ENCODE measurements at places on chromosomes 11 and 22. TPM values are rescaled to one million over a fixed set of nuclear protein-coding genes. Genes with fewer than 3 reads are reported as not detected.

- no peak for DNase-seq
Observed at GRCh38 chr22:28329186-28330073, 350.2 kb downstream of the TTC28 start.

DNA sequence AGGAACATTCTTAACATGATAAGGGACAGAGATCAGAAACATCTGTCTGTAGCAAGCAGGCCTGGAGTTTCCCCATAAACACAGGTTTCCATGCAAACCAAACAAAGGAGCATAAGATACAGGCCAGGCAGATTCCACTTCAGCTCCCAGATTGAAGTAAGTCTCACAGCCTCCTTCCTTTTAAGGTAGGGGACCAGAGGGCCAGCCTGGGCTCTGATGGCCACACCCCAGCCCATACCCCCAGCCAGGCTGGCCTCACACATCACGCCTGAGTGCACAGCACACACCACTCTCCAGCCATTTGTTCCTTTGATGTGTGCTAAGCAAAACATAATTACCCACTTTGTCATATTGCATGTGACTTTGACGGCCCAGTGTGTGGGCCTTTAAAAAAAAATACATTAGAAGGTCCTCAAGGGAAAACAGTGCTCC is 518.7 kb downstream of the NTM start:
- no peak for DNase-seq

- no peak for DNase-seq
Observed at GRCh38 chr11:134224710-134225664, 516 bp downstream of the VPS26B start.

- no peak for DNase-seq
Observed at GRCh38 chr11:38680166-38680565, 2082.1 kb upstream of the RAG2 start.

GRCh38 chr11:118740892-118741291 is 50.1 kb downstream of the DDX6 start:
- no peak for DNase-seq

- DNase-seq = no peak
Observed at GRCh38 chr22:36713436-36713835, 9.9 kb upstream of the CACNG2 start.

DNA sequence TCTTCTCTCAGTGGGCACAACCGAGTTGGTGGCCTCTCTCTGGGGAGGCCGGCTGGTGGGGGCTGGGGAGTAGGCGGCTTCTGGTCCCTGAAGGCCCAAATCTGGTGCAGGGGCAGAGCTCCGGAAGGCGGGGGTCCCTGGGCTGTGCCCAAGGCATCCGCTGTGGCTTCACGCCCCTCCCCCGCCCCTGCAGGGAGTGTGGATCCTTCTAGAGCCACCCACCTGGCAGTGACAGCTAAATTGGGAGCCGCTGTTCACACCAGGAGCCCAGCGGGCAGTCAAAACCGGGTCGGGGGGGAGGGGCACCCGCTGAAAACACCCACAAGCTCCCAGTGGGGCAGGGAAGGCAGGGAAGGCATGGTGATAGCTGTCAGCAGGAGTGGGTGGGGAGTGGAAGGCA is 4.6 kb upstream of the RTN4R start:
- DNase-seq = no peak

GRCh38 chr11:78050964-78051831 is 12.5 kb upstream of the THRSP start:
- no peak for DNase-seq

- no peak for DNase-seq
Observed at GRCh38 chr11:130785380-130786116, 130.7 kb downstream of the SNX19 start.

DNA sequence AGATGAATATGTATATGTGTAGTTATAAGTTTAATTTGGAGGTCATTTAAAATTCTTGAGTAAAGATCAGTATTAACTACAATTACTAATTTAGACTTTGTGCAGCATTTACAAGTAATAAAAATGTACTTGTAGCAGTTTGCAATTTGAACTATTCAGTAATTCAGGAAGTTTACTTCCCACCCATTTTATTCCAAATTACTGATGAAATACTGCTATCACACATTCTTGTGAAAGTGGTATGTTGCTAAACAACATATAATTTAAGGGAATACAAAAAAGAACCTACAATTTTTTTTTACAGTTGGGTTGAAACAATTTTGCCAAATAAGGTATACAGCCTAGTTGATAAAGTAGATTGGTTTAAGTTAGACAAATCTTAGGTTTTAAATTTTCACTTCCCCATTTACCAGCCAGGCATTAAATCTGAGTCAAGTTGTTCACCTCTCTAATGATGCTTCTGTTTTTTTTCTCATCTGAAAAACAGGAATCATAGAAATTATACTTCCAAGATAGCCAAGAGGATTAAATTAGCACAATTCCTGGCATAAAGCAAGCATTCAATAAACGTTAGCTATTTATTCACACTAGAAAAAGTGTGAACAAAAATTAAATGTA is 45.3 kb downstream of the ZBTB44 start:
- peak; percentile 48 for DNase-seq

DNA sequence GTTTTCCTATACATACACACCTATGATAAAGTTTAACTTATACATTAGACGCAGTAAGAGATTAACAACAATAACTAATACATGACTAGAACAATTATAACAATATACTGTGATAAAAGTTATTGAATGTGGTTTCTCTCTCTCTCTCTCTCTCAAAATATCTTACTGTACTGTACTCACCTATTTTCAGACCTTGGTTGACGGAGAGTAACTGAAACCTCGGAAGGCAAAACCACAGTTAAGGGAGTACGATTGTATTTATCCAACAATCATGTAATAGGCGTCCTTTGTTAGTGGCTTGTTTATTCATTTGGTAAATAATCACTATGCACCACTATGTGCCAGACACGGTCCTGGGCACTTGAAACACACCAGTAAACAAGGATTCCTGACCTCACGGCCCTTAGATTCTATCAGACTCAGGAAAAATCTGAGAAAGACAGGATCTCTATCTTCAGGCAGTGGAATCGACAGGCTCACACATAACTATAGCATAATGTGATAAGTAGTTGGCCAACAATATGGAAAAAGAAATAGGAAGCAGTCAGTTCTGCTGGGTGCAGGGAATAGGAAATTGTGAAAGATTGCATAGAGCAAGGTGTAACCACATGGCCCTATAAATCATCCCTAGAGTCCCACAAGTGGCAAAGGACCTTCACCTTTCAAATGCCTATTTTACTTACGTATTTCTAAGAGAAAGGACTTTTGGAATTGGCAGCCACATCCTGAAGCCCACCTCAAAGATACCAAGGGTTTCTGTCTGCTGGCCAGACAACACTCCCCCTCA is 12.0 kb downstream of the ETS1 start:
- DNase-seq = no peak

- DNase-seq = no peak
Observed at GRCh38 chr11:134579724-134580609, 167.9 kb upstream of the B3GAT1 start.

DNA sequence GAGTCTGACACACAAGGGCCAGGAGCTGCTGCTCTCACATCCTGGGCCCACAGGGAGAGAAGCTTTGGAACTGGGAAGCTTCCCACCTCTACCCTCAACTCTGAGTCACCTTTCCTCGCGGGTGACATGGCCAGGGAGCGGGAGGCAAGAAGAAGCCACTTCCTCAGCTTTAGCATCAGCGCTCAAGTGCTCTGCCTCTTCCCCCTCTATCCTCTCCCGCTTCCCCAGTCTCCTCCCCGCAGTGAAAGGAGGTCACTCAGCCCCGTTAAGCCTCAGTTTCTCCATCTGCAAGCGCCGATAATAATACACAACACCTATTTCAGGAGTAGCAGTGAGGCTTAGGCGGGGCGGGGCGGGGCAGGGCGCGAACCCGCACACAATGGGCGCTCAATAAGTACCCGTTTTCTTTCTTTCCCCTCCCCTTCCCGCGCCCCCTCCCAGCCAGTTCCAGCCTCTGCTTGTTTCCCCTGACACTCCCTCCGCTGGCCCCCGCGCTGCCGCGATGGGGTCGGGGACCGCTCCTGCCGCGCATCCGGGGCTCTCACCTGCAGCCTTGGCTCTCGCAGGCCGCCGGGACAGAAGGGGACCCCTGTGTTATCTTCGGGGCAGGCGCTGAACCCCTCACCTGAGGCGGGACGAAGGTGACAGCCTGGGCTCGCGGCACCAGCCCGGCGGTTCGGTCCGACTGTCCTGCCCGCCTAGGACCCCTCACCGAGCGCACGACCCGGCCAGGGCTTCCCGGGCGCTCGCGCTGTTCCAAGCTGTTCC is 892 bp downstream of the GDPD5 start:
- DNase-seq = peak; percentile 11

- DNase-seq = no peak
Observed at GRCh38 chr11:76074148-76075095, 131.9 kb downstream of the WNT11 start.

DNA sequence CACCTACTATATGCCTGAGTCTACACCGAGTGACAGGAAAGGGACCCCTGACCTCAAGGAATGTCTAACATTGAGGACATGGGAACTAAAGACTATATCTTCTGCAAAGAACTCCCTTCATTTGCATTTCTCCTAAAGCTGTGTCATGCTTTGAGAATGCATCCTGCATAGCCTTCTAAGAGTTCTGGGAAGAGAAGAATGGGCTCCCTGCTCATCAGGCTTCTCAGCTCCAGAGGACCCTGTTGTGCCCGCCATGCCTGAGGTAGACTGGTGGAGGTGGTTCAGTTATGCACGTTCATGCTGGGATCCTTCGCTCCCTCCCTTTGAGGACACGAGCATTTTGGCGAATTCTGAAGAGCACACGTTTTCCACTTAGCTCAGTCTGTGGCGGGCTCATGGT is 63.3 kb downstream of the GRIK4 start:
- no peak for DNase-seq

CDPF1 gene
- polyA plus RNA-seq = 19.1 TPM

CD6 gene
- 6.6 TPM for polyA plus RNA-seq

KREMEN1 gene
- polyA plus RNA-seq = not detected

PSMC3 gene
- 109 TPM for polyA plus RNA-seq

EIF3L gene
- 311 TPM for polyA plus RNA-seq

OR4A47 gene
- not detected for polyA plus RNA-seq

HBB gene
- 1,164 TPM for polyA plus RNA-seq

GGT5 gene
- not detected for polyA plus RNA-seq

Data from naive B cell (primary cell).